ENCODE measurements at places on chromosomes 7 and 10.

GRCh38 chr7:118615-119391, 73.6 kb upstream of the FAM20C start:
- DNase-seq: no peak

DNA sequence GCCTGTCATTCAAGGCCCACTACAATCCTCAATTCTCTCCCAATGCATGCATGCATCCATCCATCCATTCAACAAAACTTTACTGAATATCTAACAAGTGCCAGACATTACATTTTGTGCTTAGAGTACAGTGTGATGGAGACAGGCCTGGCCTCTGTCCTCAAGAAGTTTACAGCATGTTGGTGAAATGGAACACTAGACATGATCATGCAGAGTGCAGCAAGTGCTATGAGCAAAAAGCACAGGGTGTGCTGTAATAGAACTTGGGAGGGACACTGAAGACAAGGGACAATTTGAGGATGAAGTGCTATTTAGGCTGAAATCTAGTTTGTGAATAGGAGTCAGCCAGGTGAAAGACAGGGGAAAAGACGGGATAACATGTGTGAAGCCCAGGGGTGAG, 347.8 kb downstream of the PTEN start:
- DNase-seq: no peak

GRCh38 chr10:89258881-89259280, 7.3 kb upstream of the LIPA start:
- DNase-seq: no peak

DNA sequence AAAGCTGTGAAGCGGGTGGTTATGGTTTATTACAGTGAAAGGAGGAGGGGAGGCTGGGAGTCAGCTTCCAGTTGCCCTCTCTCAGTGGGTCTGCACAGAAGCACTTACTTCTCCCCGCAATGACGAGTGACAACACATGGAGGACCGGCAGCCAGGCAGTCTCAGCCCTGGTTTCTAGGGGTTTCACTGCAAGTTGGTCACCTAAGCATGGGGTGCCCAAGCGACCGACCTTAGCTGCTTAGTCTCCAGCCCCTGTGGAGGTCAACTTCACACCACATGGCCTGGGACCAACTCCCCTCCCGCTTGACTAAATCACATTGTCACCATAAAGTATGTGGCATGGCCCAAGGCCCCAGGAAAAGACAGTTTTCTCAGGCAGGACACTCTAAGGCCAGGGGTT, 99.9 kb upstream of the ZNF32 start:
- no peak for DNase-seq
